Activated T-cell treated with anti-CD3 and anti-CD28 coated beads for 4 hours (primary cell): ENCODE measurements at places on chromosomes 6 and 20.

- DNase-seq: no peak
Observed at GRCh38 chr6:157530126-157530525, 149.1 kb downstream of the ZDHHC14 start.

- no peak for DNase-seq
Observed at GRCh38 chr6:17096096-17096495, 5.8 kb upstream of the STMND1 start.

- no peak for DNase-seq
Observed at GRCh38 chr20:45407067-45407745, 883 bp upstream of the DBNDD2 start.

DNA sequence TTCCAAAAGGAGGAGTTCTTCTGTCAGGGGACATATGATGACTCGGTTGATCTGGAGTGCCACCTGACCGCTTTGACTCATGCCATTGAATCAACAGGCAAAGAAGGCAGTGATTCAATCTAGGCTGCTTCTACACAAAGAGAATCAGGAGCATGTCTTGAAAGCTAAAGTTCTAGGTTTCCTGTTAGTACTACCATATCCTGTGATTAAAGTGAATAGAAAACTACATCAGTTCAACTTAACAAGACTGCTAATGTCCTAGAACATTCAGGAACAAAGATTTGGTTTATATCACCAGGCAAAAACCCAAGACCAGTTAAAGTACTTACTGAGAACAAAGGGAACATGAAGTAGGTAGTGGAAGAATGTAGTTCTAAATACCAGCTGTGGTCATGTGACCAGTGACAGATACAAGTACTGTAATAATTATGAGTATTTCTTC, 216.8 kb upstream of the SGK1 start:
- no peak for DNase-seq

DNA sequence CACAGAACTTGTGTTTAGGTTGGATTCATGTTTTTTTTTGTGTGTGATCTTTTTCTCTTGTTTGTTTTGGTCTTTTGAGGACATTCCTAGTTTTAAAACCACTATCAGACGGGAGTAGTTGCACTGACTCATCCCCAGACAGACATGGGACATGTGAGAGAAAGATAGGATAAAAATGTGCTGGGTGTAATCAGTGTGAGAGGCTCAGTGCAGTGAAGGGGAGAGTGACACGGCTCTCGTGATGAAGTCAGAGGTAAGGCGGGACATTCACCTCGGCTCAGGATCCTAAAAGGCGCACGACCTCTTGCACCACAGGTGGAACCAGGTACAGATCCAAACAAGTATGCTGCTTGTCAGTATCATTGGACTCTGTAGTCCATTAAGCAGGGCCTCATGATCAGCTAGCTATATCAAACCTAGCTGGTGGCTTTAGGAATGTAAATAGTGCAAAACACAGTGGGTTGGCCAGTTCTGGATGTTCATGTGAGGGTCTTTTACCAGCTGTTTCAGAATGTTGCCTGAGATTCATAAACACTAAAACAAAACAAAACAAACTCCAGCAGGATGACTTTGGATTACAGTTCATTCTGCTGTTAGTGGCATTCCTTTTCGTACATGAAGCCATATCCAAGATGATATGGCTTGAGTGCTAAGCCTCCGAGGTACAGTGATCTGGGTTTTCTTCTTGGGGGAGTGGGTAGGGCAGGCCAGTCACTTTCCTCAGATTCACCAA, 18.0 kb downstream of the FOXO3 start:
- DNase-seq: no peak
